Fibroblast of lung (primary cell): ENCODE measurements at places on chromosomes 11 and 22. TPM values are rescaled to one million over a fixed set of nuclear protein-coding genes. Genes with fewer than 3 reads are reported as not detected.

The RFPL2 gene
- not detected in 2 replicates for total RNA-seq

The C11orf42 gene
- not detected in 2 replicates for total RNA-seq

The UBQLNL gene
- under 0.01 and 0.17 TPM in 2 replicates for total RNA-seq

The CDC42BPG gene
- total RNA-seq: 0.33 and 0.77 TPM in 2 replicates

The UQCC3 gene
- total RNA-seq: 12.1 and 14.0 TPM in 2 replicates

The PLXNB2 gene
- 130 and 209 TPM in 2 replicates for total RNA-seq

The CCDC81 gene
- 0.26 and 0.66 TPM in 2 replicates for total RNA-seq

The BIK gene
- total RNA-seq: not detected in 2 replicates

The PANX3 gene
- not detected in 2 replicates for total RNA-seq

The OR9G1 gene
- not detected in 2 replicates for total RNA-seq

The RBMXL2 gene
- total RNA-seq: under 0.01 TPM in 1 of 2 replicates, not detected in the other

The FSHB gene
- total RNA-seq: not detected in 2 replicates

The CADM1 gene
- 27.7 and 86.0 TPM in 2 replicates for total RNA-seq

The TCN2 gene
- total RNA-seq: 6.9 and 7.1 TPM in 2 replicates

The NPAS4 gene
- total RNA-seq: not detected in 2 replicates

The NCR3LG1 gene
- total RNA-seq: 4.5 and 4.9 TPM in 2 replicates

The SNX32 gene
- total RNA-seq: 2.3 and 3.1 TPM in 2 replicates

The SSTR3 gene
- not detected in 2 replicates for total RNA-seq

The OR8D4 gene
- total RNA-seq: not detected in 2 replicates

The CFAP300 gene
- 6.4 and 7.9 TPM in 2 replicates for total RNA-seq

The PAK1 gene
- 25.9 and 37.7 TPM in 2 replicates for total RNA-seq

The IL17REL gene
- under 0.01 TPM in 1 of 2 replicates, not detected in the other for total RNA-seq

The ZC3H12C gene
- 8.5 and 10.1 TPM in 2 replicates for total RNA-seq

The IGLL1 gene
- not detected in 2 replicates for total RNA-seq

The SCO2 gene
- 3.1 and 3.6 TPM in 2 replicates for total RNA-seq

The C11orf52 gene
- total RNA-seq: 0.51 and 0.99 TPM in 2 replicates

The MOGAT2 gene
- total RNA-seq: not detected in 2 replicates

The SCGB1A1 gene
- total RNA-seq: not detected in 2 replicates

The GDPD4 gene
- not detected in 2 replicates for total RNA-seq

The GGT1 gene
- 1.3 and 2.0 TPM in 2 replicates for total RNA-seq

The IGSF22 gene
- total RNA-seq: under 0.01 TPM in 2 replicates

The OR8G5 gene
- not detected in 2 replicates for total RNA-seq

The ALX4 gene
- total RNA-seq: not detected in 2 replicates

The CDCA5 gene
- 0.26 and 3.0 TPM in 2 replicates for total RNA-seq

The ART1 gene
- not detected in 2 replicates for total RNA-seq

The HTR3B gene
- total RNA-seq: not detected in 2 replicates

The MRGPRX4 gene
- total RNA-seq: not detected in 2 replicates

The SELENOM gene
- total RNA-seq: 127 and 132 TPM in 2 replicates

The RIN1 gene
- 12.6 and 22.1 TPM in 2 replicates for total RNA-seq

The EFCAB6 gene
- total RNA-seq: 1.5 and 2.3 TPM in 2 replicates

The KLHL35 gene
- total RNA-seq: 1.3 and 1.8 TPM in 2 replicates

The RGL4 gene
- total RNA-seq: not detected in 2 replicates

The POLR3H gene
- total RNA-seq: 15.4 and 19.7 TPM in 2 replicates

The MS4A6A gene
- total RNA-seq: not detected in 2 replicates

The CCDC73 gene
- under 0.01 TPM in 2 replicates for total RNA-seq

The VPREB3 gene
- not detected in 2 replicates for total RNA-seq
